ENCODE measurements at places on chromosomes 16 and 17.
A peak's percentile ranks its signal among the peaks of the same experiment; 100 is the strongest.

GRCh38 chr17:78510141-78511075 is 66.8 kb downstream of the DNAH17 start:
- no peak for DNase-seq

DNA sequence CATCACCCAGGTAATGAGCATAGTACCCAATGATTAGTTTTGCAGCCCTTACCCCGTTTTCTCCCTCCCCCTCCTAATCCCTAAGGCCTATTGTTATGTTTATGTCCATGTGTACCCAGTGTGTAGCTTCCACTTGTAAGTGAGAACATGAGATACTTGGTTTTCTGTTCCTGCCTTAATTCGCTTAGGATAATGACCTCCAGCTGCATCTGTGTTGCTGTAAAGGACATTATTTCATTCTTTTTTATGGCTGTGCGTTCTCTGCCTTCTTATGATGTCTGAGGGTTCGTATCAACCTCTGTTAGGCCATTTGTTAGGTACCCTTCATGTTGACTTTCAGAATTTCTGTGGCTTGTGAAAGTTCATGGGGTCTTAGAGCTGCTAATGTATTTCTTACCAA is 31.0 kb downstream of the CTCF start:
- DNase-seq = no peak

DNA sequence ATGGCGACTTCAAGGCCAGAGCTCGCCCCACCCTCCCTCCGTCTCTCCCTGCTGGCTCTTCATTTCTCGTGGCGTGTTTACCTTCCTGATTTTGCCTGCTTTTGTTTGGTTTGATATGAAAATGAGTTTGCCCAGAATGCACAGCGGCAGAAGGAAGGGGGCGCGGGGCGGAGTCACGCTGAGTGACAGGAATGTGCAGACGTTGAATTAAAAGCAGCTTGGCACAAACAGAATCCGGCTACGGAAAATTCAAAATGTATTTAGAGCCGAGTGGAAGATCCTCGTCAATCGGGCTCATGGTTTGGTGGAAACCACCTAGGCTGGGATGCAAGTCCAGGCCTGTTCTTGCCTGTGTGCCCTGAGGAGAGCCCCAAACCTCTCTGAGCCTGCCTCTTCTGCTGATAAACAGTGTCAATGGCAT is 102.7 kb downstream of the SDK2 start:
- DNase-seq = no peak

DNA sequence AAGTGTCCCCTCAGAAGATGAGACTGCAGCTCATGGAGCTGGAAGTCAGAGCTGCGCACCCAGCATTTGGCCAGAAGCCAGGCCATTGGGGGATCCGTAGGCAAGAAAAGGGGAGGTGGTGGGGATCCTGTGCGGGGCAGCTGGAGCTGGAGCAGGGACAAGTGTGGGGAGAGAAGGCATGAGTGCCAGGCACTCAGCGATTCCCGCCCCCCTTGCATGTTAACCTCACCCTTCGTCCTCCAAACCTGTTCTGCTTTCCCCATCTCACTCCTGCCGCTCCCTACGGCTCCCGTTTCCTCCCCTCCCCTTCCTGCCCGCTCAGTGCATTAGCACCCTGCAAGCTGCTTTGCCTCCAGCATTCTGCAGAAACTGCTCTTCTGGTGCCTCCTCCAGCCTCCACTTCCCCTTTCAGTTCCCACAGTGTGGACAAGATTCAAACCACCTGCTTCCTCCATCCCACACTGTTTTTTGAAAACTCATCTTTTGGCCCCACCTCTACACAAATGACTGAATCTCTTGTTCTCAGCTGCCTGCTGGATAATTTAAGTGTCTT is 5.6 kb downstream of the ALOX15 start:
- no peak for DNase-seq

- no peak for DNase-seq
Measured at GRCh38 chr17:69972251-69972650, 102.8 kb upstream of the KCNJ16 start.

GRCh38 chr16:648071-648780 is 939 bp upstream of the WDR90 start:
- DNase-seq = no peak

- no peak for DNase-seq
Measured at GRCh38 chr17:82801377-82801970, 38.3 kb downstream of the ZNF750 start.

DNA sequence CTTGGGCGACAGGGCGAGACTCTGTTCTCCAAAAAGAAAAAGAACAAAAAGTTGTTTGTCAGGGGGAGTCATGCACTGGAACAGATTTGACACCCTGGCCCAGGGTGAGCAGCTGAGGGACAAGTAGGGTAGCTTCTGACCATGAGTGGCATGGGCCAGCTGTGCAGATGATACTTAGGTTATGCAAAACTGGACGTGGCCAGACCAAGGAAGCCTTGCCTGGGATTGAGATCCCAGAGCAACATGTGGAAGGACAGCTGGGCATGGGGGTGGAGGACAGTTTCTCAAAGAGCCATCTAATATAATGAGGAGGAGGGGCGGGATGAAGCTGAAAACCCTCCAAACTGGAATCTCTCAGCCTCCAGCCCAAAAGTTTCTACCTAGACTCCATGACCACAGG is 19.6 kb upstream of the SLC35B1 start:
- no peak for DNase-seq

DNA sequence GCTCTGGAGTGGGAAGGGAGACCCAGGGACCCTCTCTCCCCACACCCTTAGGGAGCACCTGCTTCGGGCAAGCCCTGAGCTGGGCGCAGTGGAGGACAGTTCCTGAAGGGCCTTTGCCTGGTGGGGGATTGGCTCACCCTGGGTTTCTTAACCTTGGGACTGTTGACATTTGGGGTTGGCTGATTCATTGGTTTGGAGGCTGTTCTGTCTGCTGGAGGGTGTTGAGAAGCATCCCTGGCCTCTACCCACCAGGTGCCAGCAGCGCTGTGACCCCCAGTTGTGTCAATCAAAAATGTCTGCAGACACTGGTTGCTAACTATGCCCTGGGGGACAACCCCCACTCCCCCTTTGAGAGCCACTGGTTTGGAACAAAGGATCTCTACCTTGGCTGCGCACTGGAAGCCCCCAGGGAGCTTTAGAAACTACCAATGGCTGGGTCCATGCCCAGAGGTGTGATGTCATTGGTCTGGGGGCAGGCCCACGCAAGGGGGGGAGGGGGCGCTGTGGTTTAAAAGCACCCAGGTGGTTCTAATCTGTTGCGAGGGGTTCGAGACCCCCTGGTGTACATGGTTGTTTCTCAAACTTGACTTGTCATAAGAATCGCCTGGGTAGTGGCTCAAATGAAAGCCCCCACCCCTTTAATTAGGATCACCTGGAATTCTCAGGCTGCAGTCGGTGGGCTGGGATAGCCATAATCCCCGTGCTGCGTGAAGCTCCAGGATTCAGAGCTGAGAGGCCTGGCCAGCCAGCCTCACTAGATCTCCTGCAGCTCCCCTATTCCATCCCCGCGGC is 151.9 kb upstream of the GSE1 start:
- peak; percentile 63 for DNase-seq

DNA sequence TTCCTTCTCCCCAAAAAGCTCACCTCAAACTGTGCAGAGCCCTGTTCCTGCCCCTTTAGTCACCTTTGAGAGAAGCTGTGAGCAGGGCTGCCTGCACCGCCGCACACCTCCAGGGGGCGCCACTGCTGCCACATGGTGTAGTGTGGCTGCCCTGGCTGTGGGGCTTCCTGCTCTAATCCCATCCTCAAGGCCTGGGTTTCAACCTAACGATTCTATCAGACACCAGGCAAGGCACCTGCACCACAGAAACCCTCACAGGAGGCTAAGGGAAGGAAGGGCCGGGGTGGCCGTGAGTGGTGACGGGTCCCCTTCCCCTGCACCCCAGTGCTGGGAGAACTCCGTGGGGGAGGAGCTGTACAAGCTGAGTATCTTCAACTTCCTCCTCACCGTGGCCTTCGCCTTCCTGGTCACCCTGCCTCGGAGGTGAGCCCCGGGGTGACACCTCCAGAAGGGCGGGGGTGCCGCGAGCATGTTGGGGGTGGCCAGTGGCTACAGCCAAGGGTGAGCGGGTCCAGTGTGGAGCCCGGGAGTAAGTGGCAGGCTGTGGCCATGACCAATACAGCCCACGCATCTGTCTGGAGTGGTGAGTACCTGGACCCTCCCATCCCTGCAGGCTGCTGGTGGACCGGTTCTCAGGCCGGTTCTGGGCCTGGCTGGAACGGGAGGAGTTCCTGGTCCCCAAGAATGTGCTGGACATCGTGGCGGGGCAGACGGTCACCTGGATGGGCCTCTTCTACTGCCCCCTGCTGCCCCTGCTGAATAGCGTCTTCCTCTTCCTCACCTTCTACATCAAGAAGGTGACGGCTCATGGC is 7.0 kb downstream of the TMC8 start:
- no peak for DNase-seq

DNA sequence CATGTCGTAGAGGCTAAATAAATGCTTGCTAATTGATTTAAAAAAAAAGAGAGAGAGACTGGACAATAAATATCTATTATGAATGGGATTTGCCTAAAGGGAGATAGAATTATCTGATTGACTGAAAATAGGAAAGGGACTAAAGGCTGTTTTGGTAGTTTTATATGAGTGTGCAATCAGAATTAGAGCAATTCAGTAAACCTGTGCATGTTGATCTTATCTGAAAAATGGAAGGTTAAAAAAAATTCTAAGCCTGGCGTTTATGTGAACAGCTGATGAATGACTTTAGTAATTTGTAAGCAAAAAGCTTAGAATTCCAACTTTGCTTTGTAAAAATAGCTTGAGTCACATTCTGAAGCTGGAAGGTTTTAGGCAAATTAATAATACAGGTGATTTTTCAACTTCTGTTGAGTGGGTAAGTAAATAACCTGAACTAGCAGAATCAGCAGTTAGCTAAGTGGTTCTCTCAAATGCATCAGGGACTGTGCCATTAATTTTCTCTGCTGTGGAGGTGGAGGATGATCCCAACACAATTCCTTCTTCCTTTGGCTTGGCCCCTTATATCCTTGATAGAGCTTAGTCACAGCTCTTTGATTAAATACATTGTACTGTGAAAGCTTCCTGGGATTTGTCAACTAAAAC is 254.4 kb downstream of the PHKB start:
- DNase-seq = no peak

DNA sequence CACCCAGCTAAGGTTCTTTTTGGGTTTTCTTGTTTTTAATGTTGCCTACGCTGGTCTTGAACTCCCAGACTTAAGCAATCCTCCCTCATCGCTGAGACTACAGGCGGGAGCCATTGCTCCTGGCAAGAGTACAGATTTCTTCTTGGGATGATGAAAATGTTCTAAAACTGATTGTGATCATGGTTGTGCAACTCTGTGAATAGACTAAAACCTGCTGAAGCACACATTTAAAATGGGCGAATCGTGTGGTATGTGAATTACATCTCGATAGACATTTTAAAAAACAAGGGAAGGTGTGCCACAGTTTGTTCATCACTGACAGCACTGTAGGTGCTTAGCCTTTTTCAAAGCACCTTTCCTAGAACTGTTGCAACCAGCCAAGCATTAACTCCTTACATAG is 48.8 kb upstream of the CDH3 start:
- no peak for DNase-seq

- DNase-seq = peak; percentile 51
Measured at GRCh38 chr16:58148099-58148498, 18.9 kb upstream of the CFAP20 start.

DNA sequence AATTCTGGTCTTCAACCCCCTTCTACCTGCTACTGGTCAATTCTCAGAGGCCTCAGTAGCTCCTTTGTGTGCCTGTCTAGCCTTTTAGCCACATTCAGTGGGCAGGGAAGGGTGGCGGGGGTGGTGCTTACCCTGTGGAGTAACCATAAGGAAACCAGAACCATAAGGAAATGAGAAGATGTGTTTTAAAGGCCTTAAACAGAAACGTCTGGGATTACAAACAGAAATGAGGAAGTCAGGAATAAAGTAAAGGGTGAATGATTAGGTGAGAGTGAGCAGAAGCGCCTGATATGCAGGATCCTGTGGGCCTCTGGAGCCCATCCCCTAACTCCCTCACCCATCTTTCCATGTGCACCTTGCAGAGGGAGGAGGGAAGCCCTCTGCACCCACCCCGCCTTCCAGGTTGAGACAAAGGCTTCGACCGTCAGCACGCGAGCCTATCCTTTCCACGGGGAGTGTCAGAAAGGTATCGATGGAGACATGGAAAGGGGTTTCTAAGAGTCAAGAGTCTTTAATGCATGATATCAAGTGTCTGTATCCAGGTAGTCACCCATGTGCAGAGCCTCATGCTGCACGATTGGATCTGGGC is 20.4 kb downstream of the KIAA0513 start:
- DNase-seq = no peak

DNA sequence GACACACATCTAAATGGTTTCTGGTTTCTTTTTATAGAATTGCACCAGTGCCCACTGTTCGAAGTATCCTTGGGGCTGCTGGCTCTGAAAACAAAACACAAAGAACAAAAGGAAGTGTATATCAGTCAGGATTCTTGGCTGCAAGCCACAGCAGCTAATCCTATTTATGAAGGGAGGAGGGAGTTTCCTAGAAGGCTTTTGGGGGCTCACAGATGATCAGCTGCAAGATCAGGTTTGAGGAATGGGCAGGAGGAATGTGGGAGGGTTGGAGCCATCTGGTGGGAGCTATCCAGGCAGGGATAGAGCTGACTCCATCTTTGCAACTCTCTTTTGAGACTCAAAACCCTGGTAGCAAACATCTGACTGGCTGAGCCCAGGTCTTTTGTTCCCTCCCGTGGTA is 118.3 kb upstream of the EEF2KMT start:
- DNase-seq = no peak

GRCh38 chr16:83085660-83086059 is 458.9 kb downstream of the CDH13 start:
- DNase-seq = no peak

GRCh38 chr17:74012465-74012864 is 191.0 kb upstream of the RPL38 start:
- no peak for DNase-seq

DNA sequence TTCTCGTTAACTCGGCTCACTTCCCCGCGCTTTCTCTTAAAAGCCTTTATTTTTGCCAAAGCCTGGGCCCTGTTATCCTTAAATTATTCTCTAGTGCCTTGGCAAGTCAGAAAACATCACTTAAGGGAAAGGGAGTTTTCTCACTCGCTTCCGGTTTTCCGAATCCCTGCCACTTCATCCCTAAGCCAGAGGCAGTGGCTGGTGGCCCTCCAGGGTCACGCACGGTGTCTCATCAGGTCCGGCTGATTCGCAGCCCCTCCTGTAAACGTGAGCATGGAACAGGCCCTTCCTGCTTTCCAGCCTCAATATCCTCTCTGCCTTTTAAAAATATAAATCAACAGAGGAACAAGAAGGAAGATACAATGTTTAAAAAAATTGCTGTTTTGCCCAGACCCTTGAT is 142.5 kb upstream of the CHMP6 start:
- no peak for DNase-seq

- DNase-seq = no peak
Measured at GRCh38 chr16:58119509-58119845, 9.7 kb downstream of the CFAP20 start.

GRCh38 chr16:49049191-49049590 is 232.4 kb downstream of the CBLN1 start:
- no peak for DNase-seq

Measured in HCEC 1CT (cell line).